Central memory CD4-positive, alpha-beta T cell (primary cell): ENCODE measurements at places on chromosomes 12 and 14.

GRCh38 chr14:94728950-94729349 lies 41.0 kb downstream of the GSC start:
- DNase-seq = no peak

DNA sequence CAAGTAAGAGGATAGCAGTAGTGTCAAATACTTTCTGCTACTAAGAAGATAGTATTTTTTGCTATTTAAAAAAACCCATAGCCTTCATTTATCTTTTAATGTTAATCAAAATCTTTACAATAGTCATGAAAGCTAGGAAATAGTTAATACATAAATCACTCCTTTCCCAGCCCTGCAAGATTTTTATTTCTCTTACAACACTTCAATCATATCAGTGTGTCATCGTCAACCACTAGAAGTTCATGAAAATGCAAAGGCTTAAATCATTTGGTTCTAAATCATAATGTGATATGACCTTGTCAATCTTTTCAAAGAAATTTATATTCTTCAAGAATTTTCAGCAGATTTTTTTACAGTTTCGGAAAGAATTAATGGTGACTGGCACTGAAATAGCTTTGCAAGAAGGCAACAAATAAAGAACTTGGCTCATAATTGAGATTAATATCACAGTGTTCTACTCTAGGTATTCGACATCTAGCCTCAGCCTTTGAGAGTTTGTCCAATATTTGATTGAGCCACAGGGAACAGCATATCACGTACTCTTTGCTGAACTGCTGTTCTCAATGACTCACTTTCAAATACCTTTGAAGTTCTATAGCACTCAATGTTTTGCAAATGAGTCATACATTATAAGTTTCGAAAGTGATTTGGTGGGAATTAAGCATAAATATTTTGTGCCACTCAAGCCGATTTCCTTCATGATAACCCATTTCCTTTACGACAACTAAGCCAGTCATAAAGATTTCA lies 384.0 kb upstream of the FOXG1 start:
- DNase-seq = no peak

- DNase-seq = no peak
Observed at GRCh38 chr12:13374793-13375192, 178.3 kb downstream of the EMP1 start.

- no peak for DNase-seq
Observed at GRCh38 chr14:73025544-73025943, 1.4 kb downstream of the ZFYVE1 start.

DNA sequence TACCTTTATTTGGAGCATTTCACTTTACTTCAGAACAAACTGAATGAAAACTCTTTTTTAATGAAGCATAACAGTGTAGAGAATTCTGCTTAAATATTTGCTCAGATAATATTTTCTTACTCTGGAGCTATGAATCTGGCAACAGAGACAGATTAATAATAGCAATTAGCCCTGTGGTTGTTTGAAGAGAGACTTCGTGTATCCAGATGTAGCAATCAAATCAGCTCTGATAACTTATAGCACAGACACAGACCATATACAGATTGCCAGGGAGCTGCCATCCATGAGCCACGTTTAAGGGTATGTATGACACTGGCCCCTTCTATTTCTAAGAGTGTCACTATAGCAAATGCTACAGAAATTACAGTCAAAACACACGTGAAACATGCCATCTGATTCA lies 146.6 kb downstream of the EXOC5 start:
- no peak for DNase-seq

DNA sequence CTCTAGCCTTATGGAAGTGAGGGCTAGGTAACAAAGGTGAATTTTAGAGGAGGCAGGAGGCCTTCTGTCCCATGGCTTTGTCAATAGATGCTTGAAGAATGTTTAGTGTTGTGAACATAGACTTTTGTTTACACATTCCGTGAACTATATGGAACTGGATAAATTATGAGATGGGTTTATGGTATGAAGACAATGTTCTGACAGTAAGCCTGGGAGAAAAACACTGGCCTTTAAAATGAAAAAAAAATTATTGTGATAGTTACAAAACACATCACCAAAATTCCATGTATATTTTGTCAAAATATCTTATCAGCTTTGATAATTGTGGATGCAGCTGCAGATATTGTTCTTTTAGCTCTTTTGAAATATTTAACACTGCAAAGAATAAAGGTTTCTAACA lies 251.5 kb upstream of the DCN start:
- DNase-seq = no peak
